ENCODE measurements at places on chromosomes 2 and 18.

GRCh38 chr2:109182426-109182825, 53.4 kb downstream of the SH3RF3 start:
- DNase-seq = peak; percentile 49

DNA sequence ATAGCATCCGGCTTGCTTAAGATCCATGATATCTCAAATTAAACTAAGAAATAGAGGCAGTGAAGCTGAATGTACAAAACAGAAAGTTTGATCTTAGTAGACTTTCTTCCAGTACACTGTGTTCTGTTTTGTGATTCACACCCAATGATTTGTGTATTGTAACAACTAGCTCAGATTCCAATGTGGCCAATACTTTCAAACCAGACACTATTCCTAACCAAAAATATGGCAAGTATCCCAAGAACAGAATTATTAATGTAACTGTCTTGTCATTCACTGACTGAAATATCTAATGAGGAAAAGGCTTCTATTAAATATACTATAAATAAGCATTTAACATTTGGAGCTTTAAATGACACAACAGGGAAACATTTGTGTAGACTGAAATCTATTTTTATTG, 299.1 kb downstream of the NRXN1 start:
- no peak for DNase-seq

DNA sequence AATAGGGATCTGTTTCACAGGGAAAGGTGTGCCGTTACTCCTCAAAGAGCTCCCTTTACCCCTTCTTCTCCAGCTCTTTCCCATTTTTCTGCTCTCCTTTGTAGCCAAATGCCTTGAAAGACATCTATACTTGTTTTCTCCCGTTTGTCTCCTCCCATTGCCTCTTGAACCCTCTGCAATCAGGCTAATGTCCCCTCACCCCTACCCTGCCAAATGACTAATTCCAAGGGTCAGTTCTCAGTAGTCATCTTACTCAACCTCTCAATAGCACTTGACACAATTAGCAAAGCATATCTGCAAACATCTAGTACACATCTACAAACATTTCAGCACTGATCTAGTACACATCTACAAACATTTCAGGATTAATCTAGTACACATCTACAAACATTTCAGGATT, 12.6 kb downstream of the MRO start:
- no peak for DNase-seq

DNA sequence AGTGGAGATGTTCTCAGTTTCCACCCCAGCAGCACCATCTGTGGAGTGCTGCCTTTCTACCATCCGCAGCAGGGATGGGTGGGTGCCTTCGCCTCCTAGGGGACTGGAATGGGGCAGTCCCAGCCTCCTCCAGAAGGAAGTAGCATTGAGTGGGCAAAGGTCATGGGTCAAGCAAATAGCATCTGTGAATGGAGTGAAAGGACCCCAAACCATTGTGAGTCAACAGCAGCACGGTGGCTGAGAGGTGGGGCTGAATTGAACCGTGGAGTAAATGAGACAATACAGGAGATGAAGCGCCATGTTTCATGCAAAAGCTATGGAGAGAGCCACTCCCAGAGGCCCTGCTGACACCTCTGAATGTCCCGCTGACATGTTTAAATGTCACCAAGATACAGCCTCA, 9.7 kb downstream of the GPR55 start:
- DNase-seq = no peak

DNA sequence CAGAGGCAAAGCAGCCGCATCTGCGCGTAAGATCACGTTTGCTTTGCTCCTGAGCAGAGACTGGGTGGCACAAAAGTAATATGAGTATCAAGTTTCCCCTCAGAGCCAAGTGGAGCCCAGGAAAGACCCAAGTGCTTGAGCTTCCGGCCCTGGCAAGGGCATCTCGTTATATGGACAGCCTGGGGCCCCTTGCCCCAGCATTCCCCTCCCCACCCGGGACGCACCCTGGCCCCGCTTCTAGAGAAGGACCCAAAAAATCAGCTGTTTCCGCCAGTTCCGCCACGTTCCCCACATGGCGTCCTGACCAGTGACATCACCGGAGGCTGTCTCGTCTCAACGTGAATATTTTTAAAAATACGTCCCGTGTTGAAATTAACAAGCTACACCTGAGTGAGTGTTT, 135.1 kb downstream of the NFATC1 start:
- DNase-seq = no peak

DNA sequence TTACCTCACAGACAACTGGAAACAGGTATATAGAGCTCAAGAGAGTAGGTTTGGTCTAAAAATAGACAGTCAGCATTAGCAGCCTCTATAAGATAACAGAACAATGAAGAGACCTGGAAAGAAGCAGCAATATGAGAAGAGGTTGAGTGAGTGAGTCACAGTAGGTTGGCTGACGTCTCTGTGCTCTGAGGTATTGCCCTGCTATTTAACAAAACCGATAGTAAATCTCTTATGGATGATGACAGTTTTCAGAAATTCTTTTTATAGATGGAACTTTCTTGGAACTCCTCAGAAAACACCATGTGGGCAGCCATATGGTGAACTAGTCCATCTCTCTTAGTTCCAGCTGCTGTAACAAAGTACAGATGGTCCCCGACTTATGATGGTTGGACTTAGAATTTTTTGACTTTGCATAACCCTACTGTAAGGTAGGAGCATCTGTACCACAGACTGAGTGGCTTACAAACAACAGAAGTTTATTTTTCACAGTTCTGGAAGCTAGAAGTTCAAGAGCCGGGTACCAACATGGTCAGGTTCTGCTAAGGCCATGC, 123.5 kb downstream of the MBD2 start:
- DNase-seq = peak; percentile 64

DNA sequence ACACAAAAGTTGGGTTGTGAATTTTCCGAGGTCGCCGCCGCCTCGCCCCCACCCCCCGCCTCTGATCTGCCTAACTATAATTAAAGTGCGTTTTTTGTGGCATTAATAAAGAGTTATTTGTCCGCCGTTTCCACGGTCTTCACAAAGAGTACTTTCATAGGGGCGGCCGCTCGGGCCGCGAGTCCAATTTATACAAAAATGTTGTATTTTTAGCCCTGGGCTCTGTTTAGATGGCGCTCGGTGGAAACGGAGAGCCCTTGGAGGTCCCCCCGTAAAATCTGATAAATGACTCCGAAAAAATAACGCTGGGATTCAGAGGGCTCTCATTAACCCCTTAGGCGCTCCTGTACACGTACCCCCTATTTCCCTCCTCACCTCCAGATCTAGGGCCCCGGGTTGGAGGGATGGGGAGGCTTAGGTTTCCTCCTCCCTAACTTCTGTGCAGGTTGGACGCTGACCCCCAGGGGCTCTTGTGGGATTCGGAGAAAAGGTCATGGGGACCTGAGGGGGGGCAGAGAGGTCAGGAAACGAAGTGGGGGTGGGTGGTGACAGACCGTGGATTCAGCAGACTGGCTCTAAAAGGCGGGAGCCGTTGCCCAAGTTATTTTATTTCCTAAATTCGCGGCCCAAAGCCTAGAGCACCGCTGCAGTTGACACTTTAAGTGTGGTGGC, 1.9 kb downstream of the CYP26B1 start:
- DNase-seq = no peak

- DNase-seq = peak; percentile 79
Observed at GRCh38 chr18:32289483-32290075, 99.7 kb downstream of the MEP1B start.

GRCh38 chr2:205768815-205769494, 86.7 kb downstream of the NRP2 start:
- DNase-seq = peak; percentile 31

DNA sequence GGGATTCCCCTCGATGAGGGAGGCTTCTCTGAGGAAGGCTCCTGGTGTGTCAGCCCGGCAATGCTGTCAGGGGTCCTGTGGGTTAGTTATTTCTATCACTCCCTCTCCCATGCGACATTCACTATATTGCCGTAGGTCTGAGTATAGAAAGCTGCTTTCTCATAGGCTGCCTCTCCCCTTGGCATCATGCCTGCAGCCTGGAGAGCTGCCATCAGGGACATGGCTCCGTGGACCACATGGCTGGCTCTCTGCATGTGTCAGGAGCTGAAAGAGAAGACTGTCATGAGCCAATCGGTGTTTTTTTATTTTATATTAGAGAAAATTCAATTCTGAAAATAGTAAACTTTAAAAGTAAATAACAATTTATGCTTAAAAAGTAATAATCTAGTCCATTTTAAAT, 198.0 kb downstream of the CDH20 start:
- DNase-seq = no peak

- no peak for DNase-seq
Observed at GRCh38 chr2:70936165-70936978, 672 bp downstream of the ATP6V1B1 start.

GRCh38 chr2:111100087-111100764, 20.5 kb upstream of the BCL2L11 start:
- DNase-seq = no peak

DNA sequence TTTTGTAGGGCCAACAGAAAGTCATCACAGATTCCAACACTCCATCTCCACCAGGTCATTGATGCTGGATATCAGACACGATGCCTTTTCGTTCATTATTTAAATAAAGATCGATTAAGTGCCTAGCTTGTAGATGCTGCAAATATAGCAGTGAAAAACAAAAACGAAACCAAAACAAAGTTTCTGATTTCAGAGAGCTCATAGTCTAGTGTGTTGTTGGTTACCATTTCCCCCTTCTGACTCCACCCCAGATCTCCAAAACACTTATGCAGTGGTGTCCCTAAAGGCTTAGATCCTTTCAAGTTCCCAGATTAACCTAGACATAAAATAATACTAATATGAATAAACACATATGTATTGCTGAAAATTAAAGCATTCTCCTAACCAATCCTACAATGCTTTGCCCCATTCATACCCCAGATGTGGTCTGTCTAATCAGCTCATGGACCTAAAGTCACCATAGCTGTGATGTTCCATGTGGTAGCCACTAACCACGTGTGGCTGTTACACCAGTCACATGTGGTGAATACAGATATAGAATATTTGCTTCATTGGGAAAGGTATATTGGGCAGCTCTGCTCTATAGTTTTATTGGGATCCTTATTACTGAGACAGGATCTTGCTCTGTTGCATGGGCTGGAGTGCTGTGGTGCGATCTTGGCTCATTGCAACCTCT, 787.2 kb downstream of the TDRD15 start:
- no peak for DNase-seq

DNA sequence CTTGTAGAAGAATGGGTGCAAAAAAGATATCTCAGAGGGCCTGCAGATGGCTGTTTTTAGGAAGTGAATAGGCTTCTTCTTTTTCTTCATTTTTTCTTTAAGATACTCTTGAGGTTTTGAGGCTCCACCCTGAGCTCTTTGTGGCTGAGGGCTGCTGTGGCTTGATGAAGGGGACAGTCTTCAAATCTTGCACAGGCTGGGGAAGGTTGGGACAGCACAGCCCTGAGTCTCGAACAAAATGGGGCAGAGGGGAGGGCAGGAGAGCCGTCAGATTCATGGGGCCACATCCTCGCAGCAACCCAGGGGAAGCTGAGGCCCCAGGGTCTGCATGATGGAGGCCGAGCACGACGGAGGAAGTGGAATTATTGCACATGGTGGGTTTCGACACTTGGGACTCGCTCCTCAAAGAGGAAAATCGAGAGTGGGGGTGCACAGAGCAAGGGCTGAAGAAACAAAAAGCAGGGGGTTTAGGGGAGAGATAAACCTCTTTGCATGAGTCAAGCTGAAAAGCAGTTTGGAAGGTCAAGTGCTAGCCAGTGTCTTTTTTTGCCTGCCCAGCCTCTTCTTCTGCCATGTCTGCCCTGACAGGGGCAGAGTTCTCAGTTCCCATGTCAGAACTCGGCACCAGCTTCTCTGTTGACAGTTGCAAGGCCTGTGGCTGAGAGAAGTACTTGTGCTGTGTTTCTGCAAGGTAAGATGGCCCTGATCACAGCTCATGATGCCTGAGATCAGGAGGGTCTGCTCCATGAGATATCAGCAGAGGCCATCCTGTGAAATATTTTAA, 19.5 kb downstream of the INPP4A start:
- DNase-seq = no peak

DNA sequence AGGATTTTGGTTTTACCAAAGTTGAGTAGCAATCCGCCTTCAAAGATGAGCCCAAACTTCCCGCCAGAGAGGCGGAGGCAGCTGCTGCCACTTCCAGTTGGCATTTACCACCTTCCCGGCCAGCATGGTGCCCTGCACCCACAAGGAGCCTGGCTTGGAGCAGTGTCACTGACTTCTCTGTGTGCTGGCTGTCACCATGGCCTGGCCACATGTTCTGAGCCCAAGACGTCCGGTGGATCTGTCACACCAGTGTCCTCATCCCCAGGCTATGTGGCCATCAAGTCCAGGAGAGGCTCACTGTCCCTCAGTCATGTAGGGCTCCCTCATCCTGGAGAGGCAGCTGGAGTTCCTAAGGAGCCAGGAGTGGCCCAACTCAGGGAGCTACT, 100.6 kb downstream of the ACKR3 start:
- DNase-seq = no peak

DNA sequence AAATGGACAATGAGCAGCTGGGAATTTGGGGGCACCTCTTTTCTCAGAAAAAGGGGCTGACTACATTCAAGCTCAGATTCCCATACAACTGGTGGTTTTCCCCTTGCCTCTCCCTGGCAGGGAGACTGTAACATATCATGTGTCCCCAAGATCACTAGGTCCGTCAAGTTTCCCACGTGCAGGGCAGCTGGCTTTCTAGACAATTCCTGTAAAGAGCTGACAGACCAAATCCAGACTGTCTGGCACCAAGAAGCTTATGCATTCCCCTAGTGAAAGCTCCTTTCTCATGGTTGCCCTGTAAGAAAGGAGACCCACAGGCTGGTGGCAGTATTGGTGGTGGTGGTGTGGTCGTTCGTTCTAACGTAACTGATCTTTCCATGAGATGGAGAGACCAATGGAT, 48.8 kb downstream of the THUMPD2 start:
- DNase-seq = no peak

GRCh38 chr18:1048032-1048431, 143.4 kb downstream of the ADCYAP1 start:
- DNase-seq = no peak

DNA sequence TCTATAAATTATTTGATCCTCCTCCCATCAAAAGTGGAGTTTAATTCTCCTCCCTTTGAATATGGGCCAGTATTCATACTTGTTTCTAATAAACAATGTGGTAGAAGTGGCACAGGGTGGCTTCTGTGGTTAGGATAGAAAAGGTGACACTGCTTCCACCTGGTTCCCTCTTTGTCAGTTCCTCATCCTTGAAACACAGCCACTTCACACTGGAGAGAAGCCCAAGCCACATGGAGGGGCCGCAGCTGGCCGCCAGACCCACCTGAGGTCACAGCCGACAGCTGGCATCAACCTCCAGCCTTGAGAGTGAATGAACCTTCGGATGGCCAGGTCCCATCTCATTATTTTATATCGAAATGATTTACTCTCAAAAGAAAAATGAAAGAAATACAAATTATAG, 27.5 kb upstream of the SLC66A3 start:
- no peak for DNase-seq

DNA sequence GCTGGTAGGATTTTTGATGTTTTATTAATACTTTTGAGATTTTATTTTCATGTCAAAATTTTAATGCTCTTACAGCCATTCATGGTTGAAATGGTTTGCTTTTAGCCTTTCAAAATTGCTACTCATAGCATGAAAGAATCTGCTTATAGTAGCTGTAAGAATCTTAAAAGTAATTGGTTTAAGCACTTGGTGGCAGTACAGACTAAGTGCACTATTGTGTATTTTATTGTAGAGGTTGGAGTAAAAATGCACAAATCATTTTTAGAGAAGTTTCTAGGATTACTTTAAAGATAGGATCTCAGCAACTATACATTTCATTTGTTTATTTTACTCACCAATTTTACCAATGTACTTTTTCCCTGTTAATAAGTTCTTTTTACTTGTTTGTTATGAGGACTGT, 205.8 kb downstream of the SPAG16 start:
- peak; percentile 18 for DNase-seq

All from epithelial cell of esophagus (primary cell).